ENCODE measurements at places on chromosomes 11 and 22. TPM values are rescaled to one million over a fixed set of nuclear protein-coding genes. Genes with fewer than 3 reads are reported as not detected.
A peak's percentile ranks its signal among the peaks of the same experiment; 100 is the strongest.

OR52I2 gene
- total RNA-seq = not detected

VSIG2 gene
- not detected for total RNA-seq

KRTAP5-7 gene
- not detected for total RNA-seq

UBQLNL gene
- total RNA-seq = not detected

ST14 gene
- not detected for total RNA-seq

POU2AF1 gene
- total RNA-seq = not detected

LRRC32 gene
- total RNA-seq = 1.1 TPM

PLAAT3 gene
- total RNA-seq = 4.7 TPM

CBY1 gene
- total RNA-seq = 16.5 TPM

CEND1 gene
- 5.9 TPM for total RNA-seq

CECR2 gene
- 4.4 TPM for total RNA-seq

CALCB gene
- not detected for total RNA-seq

MEI1 gene
- 0.16 TPM for total RNA-seq

P2RX3 gene
- total RNA-seq = not detected

OR52N4 gene
- total RNA-seq = not detected

MAJIN gene
- not detected for total RNA-seq

DNAJB7 gene
- not detected for total RNA-seq

GGT5 gene
- 0.94 TPM for total RNA-seq

DNA sequence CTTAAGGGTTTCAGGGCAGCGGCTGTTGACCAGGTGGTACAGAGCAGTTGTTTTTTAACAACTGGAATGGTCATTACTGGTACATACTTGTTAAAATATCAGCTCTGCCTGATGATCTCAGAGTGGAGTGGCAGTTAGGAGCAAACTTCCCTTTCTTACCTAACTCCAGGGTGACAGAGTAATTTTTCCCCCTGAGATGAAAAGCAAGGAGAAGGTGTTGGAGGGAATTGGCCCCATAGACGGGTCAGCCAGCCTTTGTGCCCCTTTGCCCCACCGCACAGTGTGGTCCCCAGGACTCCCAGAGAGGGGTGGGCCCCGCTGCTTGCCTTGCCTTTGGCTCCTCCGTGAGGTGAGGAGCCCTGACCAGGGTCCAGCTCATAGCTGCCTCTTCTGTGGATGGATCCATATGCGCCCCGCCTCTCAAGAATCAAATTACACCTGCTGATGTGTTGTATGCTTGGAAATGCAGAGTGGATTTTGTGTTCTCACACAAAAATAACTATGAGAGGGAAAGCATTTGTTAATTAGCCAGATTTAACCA, 27.0 kb upstream of the SORL1-AS1 start:
- no peak for DNase-seq

DNA sequence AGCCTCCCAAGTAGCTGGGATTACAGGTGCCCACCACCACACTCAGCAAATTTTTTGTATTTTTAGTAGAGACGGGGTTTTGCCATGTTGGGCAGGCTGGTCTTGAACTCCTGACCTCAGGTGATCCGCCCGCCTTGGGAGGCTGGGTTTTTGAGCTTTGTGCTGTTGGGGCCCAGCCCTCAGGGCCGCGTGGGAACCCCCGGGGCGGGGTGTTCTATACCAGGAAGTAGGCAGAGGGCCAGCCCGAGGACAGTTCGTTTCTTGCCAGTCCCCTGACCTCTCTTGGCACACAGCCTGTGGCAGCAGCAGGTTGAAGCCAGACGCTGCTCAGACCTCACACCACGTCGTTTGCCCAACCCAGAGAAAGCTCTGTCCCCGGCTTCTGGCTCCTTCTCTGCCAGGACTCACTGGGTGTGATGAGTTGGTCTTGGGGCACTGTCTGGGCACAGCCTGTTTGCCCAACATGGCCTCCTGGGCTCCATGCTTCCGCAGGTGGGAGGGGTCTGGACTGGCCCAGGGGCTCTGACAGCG, 24.9 kb upstream of the CHKA start:
- DNase-seq = no peak

DNA sequence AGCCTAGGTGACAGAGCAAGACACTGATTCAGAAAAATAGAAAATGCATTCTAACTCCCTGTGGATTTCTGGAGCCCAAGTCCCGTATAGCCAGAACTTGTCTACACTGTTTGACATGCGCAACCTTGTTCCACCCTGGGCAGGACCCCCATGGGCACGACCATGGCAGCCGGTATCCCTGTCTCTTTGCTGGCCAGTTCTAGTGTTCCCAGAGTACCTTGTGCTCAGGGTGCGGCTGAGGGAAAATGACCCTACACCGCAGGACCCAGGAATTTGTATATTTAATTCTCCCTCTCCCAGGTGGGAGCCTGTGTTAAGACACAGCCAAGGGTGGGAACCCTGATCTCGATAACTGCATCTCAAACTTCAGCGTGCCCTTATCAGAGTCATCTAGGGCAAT, 36.7 kb upstream of the RIC3 start:
- DNase-seq = no peak

GRCh38 chr11:35014346-35014745, 97.9 kb downstream of the PDHX start:
- DNase-seq = no peak

DNA sequence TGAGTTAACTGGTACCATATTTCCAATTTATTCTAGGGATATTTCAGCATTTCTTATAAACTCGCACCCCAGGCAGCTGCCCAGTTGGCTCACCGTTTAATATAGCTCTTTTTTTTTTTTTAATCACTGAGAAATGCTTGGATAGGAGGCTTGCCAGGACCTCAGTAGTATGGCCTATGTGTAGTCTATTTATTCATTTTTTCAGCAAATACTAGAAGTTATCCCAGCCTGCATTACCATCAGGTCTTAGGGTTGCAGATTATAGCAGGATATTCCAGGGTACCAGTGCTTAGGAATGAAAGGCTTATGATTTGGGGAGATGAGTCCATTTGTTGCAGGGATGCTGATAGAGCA, 26.6 kb downstream of the PARVA start:
- DNase-seq = no peak

DNA sequence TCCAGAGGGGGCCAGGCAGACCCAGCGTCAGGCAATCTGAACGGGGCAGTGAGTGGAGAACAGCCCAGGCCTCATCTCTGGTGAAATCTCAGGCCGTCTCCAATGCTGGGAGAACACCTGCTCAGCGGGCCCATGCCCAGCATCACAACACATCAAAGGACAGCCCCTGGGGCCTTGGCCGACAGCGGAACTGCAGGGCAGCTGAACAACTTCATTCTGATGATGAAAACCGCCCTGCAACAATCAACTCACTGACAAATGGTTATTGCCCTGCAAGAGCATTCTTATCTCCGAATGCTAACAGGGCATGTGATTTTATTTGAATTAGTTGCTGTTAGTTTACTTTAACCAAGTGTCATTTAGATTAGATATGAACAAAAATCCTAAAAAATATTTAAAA, 14.6 kb downstream of the CELSR1 start:
- no peak for DNase-seq

- DNase-seq = no peak
These were observed 31.6 kb upstream of the ZBTB16 start for GRCh38 chr11:114027926-114028325.

DNA sequence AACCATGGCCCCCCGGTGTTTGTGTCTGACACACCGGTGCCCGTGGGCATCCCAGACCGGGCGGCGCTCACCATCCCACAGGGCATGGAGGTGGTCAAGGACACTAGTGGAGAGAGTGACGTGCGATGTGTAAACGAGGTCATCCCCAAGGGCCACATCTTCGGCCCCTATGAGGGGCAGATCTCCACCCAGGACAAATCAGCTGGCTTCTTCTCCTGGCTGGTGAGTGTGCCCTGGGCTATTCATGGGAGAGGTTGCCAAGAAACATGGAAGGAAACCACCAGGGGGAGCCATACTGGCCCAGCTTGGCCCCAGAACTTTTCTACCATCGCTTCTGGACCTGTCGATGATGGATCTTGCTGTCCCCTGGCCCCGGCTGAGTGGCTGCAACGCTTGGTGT, 36.5 kb downstream of the PRDM11 start:
- DNase-seq = no peak

GRCh38 chr22:37179622-37180420, 8.2 kb downstream of the C1QTNF6 start:
- DNase-seq = no peak

DNA sequence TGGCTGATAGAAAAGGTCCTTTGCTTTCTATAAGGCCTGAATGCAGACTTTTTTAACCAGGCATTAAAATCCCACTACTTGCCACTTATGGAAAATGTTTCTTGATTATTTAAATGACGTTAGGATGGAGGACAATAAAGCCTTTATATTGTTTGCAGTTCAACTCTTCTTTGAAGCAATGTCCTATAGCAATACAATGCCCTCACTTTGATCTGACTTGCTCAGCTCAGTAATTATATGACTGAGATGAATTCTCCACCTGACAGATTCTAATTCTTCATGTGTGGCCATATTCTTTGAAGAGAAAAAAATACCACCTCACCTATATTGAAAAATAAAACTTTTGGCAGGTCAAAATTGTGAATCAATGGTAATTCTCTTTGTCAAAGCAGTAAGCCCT, 182.0 kb upstream of the MTMR2 start:
- no peak for DNase-seq

DNA sequence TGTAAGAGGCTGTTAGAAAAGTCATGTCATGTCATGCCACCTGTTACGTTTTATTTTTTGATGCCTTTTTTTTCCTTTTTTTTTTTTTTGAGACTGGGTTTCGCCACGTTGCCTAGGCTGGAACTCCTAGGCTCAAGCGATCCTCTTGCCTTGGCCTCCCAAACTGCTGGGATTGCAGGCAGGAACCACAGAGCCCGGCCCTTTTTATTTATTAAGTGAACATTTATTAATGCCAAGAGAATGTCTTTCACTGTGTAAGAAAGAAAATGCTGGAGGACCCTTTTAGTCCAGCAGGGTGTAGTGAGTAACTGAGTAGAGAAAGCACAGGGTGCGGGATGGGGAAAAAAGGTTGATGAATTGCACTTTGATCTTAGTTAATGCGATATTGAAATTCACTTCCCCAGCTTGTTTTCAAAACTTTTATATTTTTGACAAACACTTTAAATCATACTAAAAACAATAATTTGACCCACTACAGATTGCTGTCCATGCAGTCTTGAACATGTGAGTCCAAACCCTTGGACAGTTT, 2.3 kb upstream of the XBP1 start:
- DNase-seq = no peak

- DNase-seq = no peak
These were observed 56.5 kb downstream of the PDHX start for GRCh38 chr11:34972892-34973291.

- DNase-seq = no peak
These were observed 598.8 kb downstream of the NTM start for GRCh38 chr11:131969261-131969660.

DNA sequence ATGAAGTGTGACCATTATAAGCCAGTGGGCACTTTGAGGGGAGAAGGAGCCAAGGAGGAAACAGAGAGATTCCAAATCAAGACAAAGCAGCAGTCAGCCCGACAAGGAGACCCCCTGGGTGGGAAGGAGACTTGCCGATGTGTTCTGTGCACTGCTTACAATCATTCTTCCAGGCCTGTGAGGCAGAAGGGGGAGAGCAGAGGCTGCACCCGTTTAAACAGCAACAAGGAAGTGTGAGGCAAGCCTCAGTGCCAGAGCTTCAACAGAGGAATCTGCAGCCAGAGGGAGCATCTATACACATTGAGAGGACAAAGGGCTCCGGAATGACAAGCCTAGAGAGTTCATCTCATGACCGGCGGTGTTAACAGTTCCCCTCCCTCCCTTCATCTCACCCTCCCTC, 121.1 kb downstream of the NXPE2 start:
- DNase-seq = no peak

DNA sequence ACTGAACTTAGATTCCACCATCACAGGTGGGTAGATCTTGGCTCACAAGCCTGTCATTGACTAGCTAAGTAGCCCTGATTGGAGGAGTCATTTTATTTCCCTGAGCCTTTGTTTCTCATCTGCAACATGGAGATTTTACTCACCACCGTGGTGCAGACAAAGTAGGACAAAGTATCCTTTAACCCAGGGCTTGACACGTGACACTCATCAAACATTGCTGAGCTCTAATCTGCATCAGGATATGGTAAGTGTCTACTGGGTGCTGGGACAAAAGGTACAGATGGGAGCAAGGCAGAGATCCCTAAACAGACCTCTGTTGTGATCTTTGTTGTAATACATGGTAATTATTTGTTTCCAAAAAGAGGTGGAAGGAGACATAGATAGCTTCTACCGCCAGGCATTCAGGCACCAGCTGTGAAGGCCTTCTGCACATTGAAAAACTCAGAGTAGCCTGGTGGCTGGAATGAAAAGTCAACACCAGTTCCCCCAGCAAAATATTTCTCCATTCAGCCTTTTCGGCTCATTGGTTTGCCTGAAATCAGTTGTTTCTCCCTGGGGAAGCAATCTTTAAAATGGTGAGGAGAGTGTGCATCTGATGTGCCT, 18.3 kb upstream of the MICAL2 start:
- DNase-seq = no peak

DNA sequence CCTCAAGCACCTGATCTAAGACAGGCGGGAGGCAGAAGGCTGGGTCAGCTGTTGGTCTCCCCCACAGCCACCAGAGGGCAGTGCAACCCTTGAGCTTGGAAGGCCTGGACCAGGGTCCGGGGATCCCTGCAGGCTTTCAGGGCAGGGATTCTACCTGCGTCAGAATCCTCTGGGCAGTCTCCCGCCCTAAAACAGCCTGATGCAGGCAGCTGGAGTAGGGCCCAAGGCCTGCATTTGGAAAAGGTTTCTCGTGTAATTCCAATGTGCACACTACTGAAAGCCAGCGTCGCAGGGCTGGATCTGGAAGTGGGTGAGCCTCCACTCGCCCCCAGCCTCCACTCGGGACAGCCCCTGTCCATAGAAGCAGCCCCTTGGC, 31.8 kb downstream of the BID start:
- peak; percentile 69 for DNase-seq

- no peak for DNase-seq
These were observed 52.8 kb downstream of the BCR start for GRCh38 chr22:23233084-23233531.

- DNase-seq = no peak
These were observed 17.1 kb downstream of the MPEG1 start for GRCh38 chr11:59195586-59195985.

GRCh38 chr11:47243454-47243853, 5.2 kb downstream of the ACP2 start:
- DNase-seq = no peak

DNA sequence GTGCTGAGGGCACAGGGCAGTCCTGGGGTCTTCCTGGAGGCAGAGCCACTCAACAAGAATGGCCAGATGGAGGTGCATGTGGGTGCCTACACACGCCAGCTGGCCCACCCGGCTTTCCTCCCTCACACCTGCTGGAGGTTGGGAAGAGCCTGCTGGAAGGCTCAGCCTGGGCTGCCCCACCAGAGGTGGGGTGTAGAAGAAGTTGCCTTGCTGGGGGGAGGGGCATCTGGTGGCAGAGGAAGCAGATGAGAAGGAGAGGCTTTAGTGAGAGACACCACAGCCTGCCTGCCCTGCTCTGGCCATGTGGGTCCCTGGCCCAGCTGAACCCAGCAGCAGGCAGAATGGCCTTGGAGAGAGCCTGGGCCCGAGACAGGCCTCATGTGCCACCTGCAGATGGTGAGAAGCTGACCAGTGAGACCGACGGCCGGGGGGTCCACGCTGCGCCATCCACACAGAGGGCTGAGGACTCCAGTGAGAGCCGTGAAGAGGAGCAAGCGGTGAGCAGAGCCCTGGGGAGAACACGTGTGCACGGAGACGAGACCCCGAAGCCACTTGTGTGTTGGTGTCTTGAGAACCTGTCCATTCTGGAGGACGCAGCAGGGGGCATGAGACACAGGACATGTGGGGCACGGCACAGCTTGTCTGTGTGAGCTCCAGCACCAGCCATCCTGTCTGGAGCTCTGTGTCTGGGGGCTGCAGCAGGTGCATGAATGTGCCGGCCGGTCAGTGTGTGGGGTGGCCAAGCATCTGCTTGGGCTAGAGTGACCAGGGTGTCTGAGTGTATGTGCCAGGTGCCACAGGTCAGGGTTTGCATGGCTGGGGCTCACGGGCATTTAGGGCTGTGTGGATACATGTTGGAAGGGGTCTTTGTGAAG, 2.7 kb downstream of the B4GALNT4 start:
- DNase-seq = no peak
